Right renal pelvis (tissue), 4 donors: ENCODE measurements at places on chromosomes 5 and 9.

- no peak for DNase-seq
Observed at GRCh38 chr9:68751556-68751955, 46.5 kb downstream of the PIP5K1B start.

DNA sequence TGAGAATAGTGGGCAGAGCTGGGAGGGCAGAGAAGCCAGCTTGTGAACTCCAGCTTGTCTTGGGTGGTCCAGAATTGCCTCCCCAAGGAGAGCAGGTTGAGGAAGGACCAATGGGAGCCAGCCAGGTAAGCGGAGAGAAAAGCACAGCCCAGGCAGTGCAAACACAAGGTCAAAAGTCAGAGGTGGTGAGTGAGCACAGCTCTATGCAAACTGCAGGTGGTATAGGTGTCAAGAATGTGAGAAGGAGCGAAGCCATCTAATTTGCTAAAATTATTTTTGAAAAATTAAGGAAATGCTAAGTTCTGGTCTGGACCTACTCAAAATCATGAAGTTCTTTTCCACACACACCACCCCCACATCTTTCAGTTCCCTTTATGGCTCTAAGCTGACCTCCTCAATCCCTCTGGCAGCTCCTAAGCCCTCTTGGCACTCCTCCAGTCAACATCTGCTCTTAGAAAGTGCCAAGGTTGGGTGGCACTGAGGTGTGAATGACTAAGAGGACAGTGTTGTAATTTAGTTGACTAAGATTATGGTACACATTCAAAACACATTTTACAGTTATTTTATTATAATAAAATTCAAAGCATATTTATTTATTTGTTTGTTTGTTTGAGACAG lies 6.6 kb upstream of the OTULINL start:
- DNase-seq, result no peak

- DNase-seq, result no peak
Observed at GRCh38 chr9:104950838-104951237, 22.9 kb upstream of the ABCA1 start.

GRCh38 chr9:96450613-96451528 lies 902 bp downstream of the HABP4 start:
- no peak for DNase-seq

DNA sequence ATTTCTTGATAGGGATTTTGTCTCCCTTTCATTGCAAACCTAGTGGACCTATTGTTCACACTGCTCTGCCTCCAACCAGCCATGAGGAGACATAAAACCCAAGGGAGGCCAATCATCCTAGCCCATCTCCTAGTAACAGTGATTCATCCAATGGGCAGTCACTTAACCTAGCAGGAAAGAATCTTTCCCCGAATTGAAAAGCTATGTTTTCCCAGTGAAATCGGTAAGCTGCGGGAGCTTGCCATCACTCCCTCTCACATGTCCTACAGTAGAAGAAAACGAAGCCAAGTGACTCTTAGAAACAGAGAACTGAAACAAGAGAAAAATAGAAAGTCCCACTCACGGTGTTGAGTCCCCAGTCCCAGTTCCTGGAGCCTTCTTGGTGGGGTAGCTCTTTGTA lies 123.3 kb downstream of the SUSD1 start:
- DNase-seq, result no peak

DNA sequence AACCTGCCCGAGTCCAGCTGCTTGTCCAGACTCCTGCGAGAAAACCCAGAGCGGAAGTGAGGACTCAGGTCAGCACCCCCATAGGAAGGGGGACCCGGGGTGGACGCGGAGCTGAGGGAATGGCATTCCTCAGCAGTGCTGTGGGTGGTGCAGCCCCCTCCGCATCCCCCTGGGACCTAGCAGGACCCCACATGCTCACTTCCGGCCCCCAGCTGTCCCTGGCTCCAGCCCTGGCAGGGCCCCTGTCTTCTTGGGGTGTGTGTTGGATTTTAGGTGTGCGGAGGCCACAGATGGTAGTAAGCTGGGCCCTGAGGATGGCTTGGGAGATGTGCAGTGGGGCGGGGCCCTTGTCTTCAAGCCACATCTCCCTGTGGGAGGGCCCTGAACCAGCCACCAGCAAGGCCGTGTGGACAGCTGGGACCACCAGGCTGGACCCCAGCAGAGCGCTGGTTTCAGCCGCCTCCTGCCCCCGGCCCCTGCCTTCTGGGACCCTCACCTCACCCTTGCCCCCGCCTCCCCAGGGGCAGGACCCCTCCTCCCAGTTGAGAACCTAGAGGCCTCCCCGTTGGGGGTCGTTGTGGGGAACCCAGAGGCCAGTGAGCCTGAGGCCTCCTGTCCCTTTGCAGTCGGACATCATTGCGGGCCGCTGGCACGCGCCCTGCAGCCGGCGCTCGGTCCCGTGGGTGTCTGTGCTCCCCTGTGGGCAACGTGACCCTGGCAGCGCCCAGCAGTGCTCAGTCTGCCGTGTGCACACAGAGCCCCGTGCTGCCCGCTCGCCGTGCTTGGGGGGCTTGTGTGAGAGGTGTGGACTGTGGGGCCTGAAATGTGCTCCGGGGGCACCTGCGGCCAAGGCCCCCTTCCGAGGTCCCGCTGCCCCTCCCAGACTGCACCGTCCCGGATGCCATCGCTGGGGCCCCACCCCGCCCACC lies 10.8 kb upstream of the SLC9A3 start:
- DNase-seq, result no peak

DNA sequence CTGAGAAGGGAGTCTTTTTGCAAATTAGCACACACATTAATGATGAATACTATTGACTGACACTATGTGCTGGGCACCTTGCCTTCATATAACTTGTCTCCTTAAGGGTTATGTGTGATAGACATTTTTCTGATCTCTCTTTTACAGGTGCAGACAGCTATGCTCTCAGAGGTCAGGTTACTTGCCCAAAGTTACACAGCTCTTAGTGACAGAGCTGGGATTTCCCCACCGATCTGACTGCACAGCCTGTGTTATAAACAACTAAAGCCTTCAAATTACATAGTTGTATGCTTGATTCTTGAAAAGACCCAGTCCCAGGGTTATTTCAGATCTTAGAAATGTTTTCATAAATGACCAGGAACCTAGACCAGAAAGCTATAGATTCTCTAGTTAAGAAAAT lies 462.7 kb downstream of the EBF1 start:
- no peak for DNase-seq

- DNase-seq, result no peak
Observed at GRCh38 chr5:81003811-81004386, 43.7 kb downstream of the RASGRF2 start.

- no peak for DNase-seq
Observed at GRCh38 chr9:35653611-35654010, 2.9 kb upstream of the SIT1 start.

- no peak for DNase-seq
Observed at GRCh38 chr5:109411627-109412026, 1.9 kb upstream of the PJA2 start.

- DNase-seq, result no peak
Observed at GRCh38 chr9:126695186-126695585, 81.5 kb downstream of the LMX1B start.
